Renal cortical epithelial cell (primary cell): ENCODE measurements at places on chromosomes 5 and 9. TPM values are rescaled to one million over a fixed set of nuclear protein-coding genes. Genes with fewer than 3 reads are reported as not detected.

Gene FAM219A
- 11.6 and 17.2 TPM in 2 replicates for total RNA-seq

Gene ADGRV1
- 0.35 and 0.55 TPM in 2 replicates for total RNA-seq

Gene PCDHB13
- total RNA-seq, result 0.17 and 2.9 TPM in 2 replicates

Gene HTR4
- not detected in 2 replicates for total RNA-seq

Gene SKP2
- total RNA-seq, result 15.1 and 22.7 TPM in 2 replicates

Gene C5orf58
- not detected in 2 replicates for total RNA-seq
